Diencephalon (tissue), 1 donor: ENCODE measurements at places on chromosomes 3 and 15. TPM values are rescaled to one million over a fixed set of nuclear protein-coding genes. Genes with fewer than 3 reads are reported as not detected.

The PP2D1 gene
- total RNA-seq: not detected

The CFAP100 gene
- 6.5 TPM for total RNA-seq

The RTP1 gene
- 3.2 TPM for total RNA-seq

The MESP2 gene
- 0.92 TPM for total RNA-seq

The LSAMP gene
- 118 TPM for total RNA-seq

The TRIM42 gene
- total RNA-seq: not detected

The ITGB5 gene
- 55.4 TPM for total RNA-seq

The LINGO1 gene
- total RNA-seq: 45.2 TPM

The TICRR gene
- 2.8 TPM for total RNA-seq

The CFAP20DC gene
- 3.2 TPM for total RNA-seq

The TRPM1 gene
- total RNA-seq: not detected

The RAB6B gene
- 160 TPM for total RNA-seq

The HGD gene
- total RNA-seq: 0.69 TPM

The TCTA gene
- 18.0 TPM for total RNA-seq

The GUCA1C gene
- not detected for total RNA-seq

The LRTM1 gene
- not detected for total RNA-seq

The AGTR1 gene
- total RNA-seq: 1.4 TPM

The UROC1 gene
- total RNA-seq: not detected

The SNTN gene
- 2.3 TPM for total RNA-seq

The C2CD4A gene
- total RNA-seq: under 0.01 TPM

The PLIN1 gene
- total RNA-seq: under 0.01 TPM

The ATP2B2 gene
- total RNA-seq: 73.4 TPM

The TMEM212 gene
- total RNA-seq: not detected

The TIMP4 gene
- total RNA-seq: 11.1 TPM

The SPRED1 gene
- total RNA-seq: 76.6 TPM

The SLC22A13 gene
- total RNA-seq: 0.69 TPM

The IMPG2 gene
- 6.9 TPM for total RNA-seq

The ADAMTSL3 gene
- 2.3 TPM for total RNA-seq

The CHRNA3 gene
- total RNA-seq: 4.8 TPM

The C3orf20 gene
- total RNA-seq: 0.23 TPM

The SPATA12 gene
- not detected for total RNA-seq
